ENCODE measurements at places on chromosomes 13 and 19.

DNA sequence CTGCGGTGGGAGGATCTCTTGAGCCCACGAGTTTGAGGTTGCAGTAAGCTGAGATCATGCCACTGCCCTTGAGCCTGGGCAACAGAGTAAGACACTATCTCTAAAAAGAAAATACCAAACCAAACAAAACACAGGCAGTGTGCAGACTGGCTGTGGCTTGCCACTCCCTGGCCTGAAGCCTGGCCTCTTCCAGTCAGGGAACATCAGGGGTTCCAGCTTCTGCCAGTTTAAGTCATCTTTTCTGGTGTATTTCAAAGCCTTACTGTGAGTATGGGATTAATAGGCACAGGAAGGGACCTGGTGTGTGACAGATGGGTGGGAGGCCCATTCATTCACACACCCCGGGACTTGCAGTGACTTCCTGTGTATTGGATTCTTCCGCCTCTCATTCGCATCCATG lies 27.0 kb upstream of the F2RL3 start:
- DNase-seq, result no peak

- no peak for DNase-seq
Measured at GRCh38 chr13:54841682-54842081, 1813.1 kb downstream of the OLFM4 start.

DNA sequence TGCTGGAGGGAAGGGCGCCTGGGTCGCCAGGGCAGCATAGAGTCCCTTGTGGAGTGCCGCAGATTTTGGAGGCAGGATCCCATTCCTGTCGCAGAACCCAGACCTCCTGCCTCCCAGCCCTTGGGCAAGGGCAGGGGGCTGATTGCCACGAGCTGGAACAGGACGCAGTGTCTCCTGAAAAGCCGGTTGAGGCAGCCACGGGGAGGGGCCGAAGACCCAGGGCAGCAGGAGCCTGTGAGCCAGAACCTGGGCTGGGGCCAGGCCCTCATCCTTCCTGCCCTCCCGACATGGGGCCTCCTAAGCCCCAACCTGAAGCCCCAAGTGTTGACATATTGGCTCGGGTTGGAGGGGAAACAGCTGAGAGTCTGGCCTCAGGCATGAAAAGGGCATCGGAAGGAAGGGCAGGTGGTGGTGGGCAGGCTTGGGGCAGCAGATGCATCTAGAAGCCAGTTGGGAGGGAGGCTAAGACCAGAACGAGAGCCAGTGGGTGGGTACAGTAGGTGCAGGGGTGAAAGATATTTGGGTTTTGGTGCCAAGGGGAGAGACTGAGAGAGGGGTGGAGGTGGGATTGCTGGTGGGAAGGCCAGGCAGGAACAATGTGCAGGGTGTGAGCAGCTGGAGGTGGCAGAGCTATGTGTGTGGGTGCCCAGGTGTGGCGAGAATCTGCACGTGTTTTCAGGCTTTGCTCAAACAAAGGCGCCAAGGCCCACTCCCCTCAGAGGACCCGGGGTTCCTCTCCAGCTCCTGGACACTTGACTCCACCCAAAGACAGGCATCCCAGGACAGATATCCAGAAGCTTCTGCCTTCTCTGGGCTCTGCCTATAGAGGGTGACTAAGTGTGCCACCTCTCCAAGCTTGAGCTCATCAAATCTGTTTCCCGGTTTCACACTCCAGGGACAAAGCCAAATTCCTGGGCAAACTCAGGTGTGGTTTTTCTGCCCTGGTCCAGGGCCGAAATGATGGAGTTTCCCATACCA lies 1.4 kb upstream of the SBSN start:
- DNase-seq, result no peak

DNA sequence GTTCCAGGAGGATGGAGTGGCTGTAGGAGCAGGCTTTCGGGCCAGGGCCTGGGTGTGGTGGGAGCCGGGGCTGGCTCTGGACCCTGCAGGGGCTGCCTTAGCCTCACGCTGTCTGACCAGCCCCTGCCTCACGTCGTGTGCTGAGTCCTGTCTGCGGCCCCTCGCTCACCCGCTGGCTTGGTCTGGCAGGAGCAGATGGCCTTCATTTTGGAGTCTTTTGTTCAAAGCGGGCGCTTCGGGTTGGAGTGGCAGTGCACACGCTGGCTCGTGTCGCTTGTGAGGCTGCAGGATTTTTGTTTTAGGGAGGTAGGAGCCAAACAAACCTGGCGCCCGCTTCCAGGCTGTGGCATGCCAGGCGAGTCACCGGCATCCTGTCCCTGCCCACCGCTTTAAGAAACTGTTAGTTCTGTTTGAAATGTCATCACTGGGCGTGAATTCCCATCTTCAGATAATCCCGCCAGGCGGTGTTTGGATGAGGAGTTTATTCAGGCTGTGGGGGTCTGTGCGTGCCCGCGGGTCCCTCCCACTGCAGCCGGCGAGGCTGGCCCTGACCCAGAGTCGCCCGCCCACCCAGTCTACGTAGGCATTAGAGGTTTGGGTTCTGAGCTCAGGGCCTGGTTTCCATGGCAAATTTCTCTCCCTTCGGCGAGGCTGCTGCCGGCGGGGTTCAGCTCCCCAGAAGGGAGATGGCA lies 89.8 kb downstream of the KDM4B start:
- DNase-seq, result no peak

DNA sequence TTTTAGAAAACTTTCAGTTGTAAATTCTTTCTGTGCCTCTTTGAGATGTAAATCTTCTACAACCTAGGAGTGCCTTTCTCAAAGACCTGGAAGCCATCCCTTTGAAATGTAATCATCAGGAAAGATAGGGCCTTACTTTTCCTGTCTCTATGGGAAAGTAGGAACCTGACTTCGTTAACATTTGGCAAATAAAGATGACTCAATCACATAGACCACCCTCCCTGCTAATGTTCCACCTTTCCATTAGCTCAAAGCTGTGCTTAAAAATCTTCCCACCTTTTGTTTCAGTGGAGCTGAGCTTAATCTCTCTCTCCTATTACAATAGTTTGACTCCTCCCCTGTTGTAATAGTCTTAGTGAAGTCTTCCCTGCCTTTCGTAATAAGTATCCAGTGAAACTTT lies 247.7 kb downstream of the OLFM4 start:
- no peak for DNase-seq

DNA sequence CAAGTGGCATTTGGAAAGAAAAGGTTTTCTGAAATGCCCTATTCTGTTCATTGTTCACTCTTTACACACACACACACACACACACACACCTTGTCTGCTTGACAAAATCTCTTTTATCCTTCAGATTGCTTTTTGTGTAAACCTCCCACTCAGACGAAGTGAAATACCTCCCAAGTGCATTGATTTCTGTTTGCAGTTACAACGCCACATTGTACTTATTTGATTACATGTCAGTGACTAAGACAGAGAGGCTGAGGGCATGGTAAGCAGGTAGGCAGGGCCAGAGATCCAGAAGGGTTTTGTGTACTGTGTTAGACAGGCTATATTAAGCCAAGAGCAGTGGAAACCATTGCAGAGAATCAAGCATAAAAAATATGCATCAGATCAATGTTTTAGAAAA lies 561.8 kb downstream of the GPC6 start:
- no peak for DNase-seq

DNA sequence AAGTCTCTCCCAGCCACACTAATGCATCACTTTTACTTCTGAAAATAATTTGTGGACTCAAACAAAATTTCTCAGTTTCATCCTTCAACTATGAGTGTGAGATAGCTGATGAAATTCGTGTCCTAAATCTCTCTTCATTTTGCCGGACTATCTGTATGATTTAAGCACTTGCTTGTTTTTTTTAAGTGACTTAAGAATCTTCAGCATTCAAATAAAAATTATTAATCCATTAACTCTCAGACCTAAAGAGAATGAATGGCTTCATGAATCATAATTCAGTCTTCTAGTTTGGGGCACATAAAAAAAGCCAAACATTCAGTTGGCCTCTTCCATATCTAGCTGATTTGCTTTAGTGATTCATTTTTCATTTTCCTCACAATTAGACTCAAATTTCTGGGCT lies 579.5 kb downstream of the DCT start:
- DNase-seq, result no peak

DNA sequence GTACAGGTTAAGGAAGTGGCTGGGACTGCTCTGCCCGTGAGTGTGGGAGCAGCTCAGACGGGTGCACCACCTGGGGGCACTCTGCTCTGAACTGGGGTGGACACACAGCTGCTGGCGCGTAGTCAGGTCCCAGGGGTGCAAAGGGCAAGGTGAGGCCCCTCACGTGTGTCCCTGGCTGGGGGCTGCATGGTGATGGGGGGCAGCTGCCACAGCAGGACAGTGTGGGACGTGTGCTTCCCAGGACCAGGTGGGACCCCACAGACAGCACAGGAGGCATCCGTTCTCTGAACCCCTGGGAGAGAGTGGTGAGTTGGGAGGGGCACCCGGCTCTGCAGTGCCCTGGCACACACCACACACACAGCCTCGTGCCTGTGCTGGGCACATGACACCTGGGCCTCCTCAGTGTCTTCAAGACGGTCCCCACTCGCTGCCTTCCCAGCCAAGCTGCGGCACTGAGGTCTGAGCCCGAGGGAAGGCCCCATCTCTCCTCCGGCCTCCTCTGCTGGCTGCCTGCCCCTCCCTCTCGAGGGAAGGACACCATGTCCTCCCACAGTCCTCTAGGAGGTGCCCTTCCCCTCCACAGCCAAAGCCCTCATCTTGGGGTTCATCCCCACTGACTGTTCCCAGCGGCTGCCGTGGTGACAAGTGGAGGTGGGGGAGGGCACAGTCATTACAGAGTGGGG lies 24.7 kb downstream of the CILP2 start:
- no peak for DNase-seq

DNA sequence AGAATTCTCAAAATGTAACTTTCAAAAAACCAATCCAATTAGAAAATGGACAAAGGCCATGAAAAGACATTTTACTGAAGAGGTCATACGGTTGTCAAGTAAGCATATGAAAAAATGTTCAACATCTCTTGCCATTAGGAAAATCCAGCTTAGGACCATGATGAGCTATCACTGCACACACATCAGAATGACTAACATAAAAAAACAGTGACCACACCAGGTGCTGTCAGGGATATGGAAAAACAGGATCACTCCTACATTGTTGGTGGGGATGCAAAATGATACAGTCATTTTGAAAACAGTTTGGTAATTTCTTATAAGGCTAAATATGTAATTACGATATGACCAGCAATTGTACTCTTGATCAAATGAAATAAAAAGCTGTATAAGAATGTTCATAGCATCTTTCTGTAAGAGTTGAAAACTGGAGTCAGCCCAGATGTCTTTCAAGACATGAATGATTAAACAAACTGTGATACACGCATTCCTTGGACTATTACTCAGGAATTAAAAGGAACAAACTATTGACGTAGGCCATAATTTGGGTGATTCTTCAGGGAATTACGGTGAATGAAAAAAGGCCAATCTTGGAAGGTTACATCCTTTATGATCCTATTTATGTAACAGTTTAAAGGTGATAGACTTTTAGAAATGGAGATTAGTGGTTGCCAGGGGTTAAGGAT lies 26.9 kb upstream of the RCBTB2 start:
- DNase-seq, result no peak

DNA sequence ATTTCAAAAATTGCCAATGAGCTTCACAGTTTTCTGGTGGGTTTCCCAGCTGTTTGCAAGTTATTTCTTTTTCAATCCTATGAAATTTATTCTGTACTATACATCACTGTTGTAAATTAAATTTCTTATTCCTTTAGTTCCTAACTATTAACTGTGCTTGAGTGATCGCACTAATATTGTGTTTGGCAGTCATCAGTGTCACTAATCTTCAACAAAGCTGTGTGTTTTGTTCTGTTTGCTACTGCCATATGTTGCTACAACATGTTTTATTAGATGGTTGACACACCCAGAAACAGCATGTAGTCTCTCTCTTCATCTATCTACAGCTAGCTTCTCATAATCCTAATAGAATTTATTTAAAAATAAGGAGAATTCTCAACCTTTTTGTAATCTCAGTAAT lies 453.6 kb upstream of the PRR20A start:
- DNase-seq, result no peak

DNA sequence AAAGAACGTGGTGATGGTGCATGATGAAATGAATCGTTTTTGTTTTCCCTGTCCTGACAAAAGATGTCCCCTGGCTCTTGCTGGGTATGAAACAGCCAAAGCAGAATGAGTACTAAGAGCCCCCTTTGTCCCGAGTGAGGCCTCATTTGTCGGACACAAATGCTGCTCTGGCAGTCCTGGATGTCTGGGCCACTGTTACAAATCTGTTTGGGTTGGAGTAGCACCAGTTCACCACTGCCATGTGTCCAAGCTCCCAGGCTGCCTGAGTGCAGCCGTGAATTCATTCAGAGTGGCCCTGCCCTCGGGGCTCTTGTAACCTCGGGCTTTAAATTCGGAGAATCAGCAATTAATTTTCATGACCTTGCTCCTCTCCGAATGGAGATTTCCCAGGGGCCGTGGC lies 182.4 kb downstream of the NUFIP1 start:
- no peak for DNase-seq
